ENCODE measurements at places on chromosomes 5 and 9.
A peak's percentile ranks its signal among the peaks of the same experiment; 100 is the strongest.

DNA sequence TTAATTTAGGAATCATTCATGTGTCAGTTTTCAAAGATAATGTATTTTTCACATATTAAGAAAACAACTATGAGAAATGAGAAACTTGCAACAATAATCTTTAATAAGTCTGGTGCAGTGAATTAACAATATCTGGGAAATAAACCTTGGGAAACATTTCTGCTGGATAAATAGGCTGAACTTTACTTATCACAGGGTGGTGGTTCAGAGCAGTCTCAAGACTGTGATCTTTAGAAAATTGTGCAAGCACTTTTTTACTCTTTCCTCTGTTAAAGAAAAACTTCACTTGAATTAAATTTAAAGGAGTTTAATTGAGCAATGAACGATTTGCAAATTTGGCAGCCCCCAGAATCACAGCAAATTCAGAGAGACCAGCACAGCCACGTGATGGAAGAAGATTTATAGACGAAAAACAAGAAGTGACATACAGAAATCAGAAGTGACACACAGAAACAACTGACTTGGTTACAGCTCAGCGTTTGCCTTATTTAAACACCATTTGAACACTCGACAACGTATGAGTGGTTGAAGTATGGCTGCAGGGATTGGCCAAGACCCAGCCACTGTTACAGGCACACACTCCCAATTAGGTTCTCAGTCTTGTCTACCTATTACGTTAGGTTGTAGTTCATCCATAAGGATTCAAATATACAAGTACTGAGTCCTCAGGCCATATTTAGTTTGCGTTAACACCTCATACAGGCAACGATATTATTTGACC lies 631.9 kb downstream of the SLCO4C1 start:
- no peak for DNase-seq

GRCh38 chr9:99085949-99086948 lies 18.7 kb upstream of the TGFBR1 start:
- DNase-seq, result peak; percentile 59

DNA sequence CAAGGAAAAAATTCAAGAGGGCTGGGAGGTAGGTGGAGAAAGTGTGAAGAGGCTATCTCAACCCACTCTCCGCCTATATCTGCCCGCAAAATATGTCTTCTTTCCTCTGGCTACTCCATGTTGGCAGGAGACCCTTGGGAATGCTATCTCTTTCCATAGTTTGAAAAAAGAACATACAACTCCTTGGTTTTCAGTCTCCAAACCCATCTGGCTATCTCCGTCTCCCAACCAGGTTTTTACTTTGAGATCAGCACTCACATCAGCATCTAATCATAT lies 109.9 kb upstream of the IFNE start:
- DNase-seq, result no peak

- DNase-seq, result peak; percentile 27
Observed at GRCh38 chr5:77463905-77464304, 28.2 kb downstream of the WDR41 start.

DNA sequence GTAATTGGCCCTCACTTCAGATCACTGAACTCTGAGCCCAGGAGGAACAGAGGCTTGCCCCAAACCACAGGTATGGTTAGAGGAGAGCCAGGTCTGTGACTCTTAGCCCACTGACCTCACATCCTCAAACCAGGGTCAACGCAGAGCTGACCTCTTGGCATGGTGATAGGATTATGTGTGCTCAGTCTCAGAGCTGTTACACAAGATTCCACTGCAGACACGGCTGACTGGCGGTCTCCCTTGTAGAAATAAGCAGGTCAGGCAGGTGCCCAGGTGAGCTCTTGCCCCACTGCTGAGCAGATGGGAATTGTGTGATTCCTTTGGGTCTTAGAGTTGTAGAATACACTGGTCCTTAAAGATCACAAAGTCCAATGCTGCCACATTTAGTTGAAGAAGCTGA lies 66.0 kb upstream of the PITX1 start:
- no peak for DNase-seq

- no peak for DNase-seq
Observed at GRCh38 chr9:2396622-2397285, 224.8 kb upstream of the VLDLR start.

DNA sequence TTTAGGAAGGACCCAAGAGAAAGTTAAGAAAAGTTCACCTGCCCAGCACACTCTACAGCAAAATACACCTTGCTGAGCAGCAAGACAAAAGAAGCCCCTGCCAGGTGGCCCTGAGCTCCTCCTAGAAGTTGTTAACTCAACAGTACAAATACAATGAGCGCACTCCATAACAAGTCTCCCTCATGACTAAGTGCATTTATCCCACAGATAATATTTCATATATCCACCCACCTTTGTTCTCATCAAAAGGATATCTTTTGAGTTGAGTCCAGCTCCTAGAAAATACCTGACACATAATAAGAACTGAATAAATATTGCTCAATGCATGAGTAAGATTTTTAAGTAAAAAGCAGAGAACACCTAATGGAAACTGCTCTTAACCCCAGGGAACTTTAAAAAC lies 73.3 kb downstream of the ABCA1 start:
- DNase-seq, result peak; percentile 66

GRCh38 chr5:175749591-175749990 lies 91.7 kb downstream of the HRH2 start:
- DNase-seq, result no peak

DNA sequence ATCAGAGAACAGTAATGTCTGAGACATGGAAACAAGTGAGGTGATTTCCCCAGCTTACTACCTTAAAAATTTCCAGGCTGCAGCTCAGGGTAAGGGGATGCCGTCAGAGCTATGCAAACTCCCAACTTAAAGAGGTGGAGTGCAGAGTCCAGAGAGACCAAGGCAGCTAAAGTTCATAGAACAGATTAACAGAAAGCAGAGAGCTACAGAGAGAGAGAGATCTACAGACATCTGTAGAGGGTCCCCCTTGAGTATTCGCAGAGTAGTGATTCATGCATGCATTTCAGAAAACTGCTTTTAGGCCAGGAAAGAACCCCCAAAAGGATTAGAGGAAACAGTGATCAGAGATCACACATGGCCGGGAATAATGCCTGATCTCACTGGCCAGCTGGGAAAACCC lies 306.2 kb upstream of the PUM3 start:
- DNase-seq, result no peak

GRCh38 chr9:33748633-33749304 lies 46.6 kb upstream of the PRSS3 start:
- DNase-seq, result no peak

GRCh38 chr5:74534397-74535129 lies 106.0 kb downstream of the ENC1 start:
- no peak for DNase-seq

- DNase-seq, result no peak
Observed at GRCh38 chr9:104980039-104980654, 52.2 kb upstream of the ABCA1 start.

- no peak for DNase-seq
Observed at GRCh38 chr9:72952914-72953313, at the start of gene ALDH1A1. Gene ALDH1A1 (minus strand): TSS chr9:72953053. CDS start chr9:72953000, 53 bp downstream.

- peak; percentile 42 for DNase-seq
Observed at GRCh38 chr5:104178829-104179456, 616.4 kb upstream of the NUDT12 start.

- no peak for DNase-seq
Observed at GRCh38 chr5:172670005-172670402, 28.9 kb downstream of the NEURL1B start.

DNA sequence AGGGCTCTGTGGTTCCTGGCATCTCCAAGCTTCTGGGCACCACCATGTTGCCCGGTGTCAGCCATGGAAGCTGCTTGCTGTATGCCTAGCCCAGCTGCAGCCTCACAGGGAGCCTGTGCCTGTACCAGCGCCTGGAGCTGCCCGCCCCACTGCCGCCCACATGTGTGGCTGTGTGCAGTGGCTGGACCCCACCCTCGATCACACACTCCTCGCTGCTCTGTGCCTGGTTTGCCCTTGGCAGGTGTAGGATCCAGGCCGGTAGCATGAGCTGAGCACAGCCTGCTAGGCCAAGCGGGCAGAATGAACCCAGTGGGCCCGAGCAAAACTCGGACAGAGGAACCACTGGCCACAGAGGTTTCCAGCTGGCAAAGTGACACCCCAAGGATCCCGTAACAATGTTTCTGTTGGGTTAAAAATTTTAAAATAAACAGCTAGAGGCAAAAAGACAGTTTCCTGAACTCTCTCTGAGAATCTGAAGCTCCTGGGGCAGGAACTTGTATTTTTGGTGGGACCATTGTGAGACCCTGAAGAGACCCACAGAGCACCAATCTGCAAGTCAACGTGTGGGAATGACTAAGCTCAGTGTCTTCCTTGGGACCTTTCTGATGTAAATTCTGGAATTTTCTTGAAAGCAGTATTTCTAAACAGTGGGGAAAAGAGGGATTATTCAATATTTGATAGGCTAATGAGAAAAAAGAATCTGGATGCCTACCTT lies 73.1 kb upstream of the CCDC112 start:
- no peak for DNase-seq

GRCh38 chr9:92404042-92404836 lies at the start of gene OGN:
Gene OGN (minus strand): TSS chr9:92404578. CDS start chr9:92403407, 1,171 bp downstream.
- DNase-seq, result no peak

GRCh38 chr5:91487420-91487819 lies 104.3 kb upstream of the ARRDC3 start:
- DNase-seq, result no peak

DNA sequence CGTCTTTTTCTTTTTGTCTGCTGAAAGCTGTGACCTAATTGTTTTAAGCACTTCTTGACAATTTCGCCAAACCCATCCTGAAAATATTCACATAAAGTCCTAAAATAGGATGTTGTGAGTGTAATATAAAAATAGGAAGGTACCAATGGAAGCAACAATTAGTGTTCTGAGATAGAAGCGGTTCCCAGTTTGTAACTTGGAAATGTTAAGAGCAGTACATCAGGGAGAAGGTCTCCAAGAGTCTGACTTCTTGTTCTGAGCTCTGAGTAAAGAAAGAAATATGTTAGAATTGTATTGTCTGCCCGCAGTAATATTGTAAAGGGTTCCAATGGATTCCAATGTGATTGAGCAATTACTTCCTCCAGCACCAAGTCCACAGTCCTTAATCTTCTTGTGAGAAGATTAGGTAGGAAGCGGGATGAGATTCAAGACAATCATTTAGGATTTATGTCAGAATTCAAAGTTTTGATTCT lies 3.9 kb downstream of the VCAN start:
- peak; percentile 96 for DNase-seq

DNA sequence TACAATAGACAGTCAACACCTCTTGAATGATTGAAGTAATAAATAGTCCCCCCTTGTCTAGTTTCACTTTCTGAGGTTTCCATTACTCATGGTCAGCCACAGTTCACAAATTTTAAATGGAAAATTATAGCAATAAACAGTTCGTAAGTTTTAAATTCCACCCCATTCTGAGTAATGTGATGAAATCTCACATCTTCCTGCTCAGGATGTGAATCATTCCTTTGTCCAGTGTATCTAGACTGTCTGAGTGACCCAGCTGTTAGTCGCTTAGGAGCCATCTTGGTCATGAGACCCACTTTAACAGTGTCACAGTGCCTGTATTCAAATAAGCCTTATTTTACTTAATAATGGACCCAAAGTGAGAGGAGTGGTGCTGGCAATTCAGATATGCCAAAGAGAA lies 311.6 kb upstream of the PRR16 start:
- DNase-seq, result peak; percentile 73

- no peak for DNase-seq
Observed at GRCh38 chr5:111153483-111153882, 61.3 kb downstream of the WDR36 start.

DNA sequence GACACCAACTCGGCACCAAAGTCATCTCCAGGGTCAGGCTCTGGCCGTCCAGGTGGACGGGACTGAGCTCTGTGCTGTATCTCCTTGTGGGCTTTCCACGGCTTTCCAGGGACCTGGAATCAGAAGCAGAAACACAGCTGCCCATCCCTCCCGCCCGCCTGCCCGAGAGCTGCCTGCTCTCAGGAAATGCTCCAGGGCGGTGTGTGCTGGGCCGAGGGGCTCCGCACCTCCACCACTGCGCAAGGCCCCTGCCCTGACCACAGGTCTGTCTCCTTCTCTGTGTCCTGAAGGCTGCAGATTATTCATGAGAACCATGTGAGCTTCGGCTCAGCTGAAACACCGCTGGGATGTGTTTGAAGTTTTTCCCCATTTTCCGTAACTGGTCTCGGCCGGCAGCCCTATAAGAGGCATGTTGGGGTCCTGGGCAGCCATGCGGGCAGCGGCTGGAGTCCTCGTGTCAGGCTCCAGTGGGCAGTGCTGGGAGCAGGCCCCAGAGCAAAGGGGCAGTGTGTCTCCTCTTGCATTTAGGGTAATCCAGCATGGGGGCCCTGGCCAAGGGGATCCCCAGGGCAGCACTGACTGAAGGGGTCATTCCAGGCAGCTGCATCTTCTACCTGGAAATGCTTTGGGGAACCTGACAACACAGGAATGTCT lies 22.8 kb downstream of the NKD2 start:
- DNase-seq, result no peak

DNA sequence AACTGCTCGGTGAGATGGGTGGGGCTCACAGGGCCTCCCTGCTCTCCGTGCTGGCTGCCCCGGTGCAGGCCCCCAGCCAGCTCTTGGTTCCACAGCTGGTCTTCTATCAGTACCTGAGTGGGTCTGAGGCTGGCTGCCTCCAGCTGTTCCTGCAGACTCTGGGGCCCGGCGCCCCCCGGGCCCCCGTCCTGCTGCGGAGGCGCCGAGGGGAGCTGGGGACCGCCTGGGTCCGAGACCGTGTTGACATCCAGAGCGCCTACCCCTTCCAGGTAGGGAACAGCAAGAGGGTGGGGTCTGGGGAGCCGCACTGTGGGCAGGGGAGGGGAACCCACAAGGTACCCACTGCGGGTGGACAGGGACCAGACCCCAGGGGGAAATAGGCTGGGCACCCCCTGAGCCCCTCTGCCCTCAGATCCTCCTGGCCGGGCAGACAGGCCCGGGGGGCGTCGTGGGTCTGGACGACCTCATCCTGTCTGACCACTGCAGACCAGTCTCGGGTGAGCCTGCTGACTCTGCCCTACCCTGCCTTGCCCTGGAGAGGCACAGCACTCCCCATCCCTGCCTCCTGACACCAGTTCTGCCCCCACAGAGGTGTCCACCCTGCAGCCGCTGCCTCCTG lies 2.8 kb downstream of the MAMDC4 start:
- DNase-seq, result no peak

DNA sequence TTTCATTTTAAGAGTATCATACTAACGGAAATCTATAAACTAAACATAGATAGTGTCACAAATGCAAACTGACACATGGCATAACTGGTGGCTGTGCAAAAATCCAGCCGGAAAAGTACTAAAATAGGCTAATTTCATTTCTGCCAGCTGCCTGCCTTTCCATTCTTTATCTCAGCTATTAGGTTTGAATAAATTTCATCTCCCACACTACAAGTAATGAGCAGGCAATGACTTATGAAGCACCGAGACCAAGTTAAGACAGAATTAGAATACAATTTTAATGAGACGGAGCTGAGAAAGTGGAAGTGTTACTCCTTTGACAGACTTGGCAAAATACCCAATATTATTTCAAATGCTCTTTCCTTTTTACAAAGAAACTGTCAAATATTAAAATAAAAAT lies 258.8 kb upstream of the ZNF608 start:
- no peak for DNase-seq

Data from amniotic epithelial cell (primary cell).